Urinary bladder (tissue), 4 donors: ENCODE measurements at places on chromosomes 4 and X.

- DNase-seq: no peak
Observed at GRCh38 chr4:7397206-7398103, 37.3 kb downstream of the PSAPL1 start.

- DNase-seq: no peak
Observed at GRCh38 chrX:4754878-4755604, 1041.6 kb upstream of the PRKX start.

DNA sequence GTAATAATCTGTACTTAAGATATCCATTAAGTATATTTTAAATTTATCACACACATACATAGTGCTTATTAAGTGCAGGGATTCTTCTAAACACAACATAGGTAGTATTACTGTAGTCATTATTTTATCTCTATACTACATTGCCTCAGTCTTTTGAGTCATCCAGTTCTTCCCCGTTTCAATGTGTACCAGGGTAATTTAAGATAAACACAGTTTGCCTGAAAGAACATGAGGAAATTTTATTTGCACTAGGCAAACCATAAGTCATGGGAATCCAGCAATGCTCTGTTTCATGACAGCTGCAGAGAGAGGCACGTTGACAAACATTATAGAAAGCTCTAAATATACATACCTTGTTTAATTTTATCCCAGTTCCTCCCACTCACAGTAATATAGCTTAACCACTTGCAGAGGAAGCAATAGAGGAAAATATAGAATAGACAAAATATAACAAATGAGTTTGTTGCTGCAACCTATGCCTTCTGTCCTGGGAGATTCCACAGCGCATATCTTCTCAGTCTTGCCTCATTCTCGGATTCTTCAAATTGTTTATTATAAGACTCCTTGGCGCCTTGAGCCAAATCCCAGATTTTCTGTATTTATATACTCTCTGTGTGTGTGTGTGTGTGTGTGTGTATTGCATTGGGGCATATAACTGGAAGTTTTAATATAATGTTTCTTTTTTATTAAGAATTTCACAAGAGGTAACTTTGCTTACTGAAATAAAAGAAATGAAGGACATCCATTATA, 258.6 kb downstream of the FAM133A start:
- no peak for DNase-seq

- DNase-seq: no peak
Observed at GRCh38 chrX:138754861-138755260, 43.3 kb upstream of the FGF13 start.

DNA sequence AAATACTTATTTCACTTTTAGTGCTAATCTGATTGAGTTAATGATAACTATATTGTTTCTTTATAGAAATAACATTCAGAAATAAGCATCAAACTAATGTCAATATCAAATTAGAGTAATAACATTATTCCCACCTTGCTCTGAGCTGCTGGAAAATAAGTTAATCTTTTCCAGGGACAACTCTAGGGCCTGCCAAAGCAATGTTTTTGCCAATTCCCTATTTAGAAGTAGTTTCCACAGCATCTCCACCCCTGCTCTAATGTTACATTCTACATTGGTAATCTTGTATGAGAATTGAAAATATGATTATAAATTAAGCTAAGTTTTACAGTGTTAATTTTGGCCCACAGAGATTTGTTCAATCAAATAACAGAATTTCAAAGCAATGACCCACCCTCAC, 68.3 kb downstream of the REELD1 start:
- no peak for DNase-seq

GRCh38 chrX:131359611-131360010, 70.5 kb upstream of the IGSF1 start:
- no peak for DNase-seq
